ENCODE measurements at places on chromosomes 3 and 15.
A peak's percentile ranks its signal among the peaks of the same experiment; 100 is the strongest.

DNA sequence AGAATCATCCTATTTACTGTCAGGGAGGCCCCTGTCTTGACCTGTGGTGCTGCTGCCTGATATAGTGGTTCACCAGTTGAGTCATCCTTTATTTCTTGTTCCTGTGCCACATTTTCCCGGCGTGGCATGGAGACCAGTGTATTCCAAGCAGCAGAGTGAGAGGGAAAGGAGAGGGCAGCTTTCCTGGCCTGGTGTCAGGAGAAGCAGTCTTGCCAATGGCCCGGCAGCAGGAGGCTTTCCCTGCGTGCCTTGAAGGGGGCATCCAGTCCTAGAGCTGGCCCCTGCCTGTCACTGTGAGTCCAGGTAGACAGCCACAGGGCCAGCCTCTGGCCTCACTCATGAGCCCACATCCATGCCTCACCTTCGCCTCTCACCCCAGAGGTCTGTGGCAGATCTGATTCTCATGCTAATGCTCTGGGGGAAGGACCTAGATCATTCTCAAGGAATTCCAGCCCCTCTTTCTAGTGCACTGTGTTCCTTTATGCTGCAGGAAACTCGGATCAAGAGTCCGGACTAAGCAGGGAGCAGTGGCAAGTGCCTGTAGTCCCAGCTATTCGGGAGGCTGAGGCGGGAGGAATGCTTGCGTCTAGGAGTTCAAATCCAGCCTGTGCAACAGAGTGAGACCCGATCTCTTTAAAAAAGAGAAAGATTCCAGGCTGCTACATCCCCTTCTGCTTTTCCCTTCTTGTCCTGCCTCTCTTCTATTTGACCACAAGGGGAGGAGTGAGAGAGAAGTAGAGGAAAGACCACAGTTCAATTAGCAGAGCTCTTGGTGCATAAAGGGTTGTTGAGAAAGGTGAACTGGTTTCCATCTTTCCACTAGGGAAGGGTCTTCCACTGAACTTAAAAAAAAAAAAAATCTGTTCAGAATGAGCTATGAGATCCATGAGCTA lies 66.8 kb upstream of the HACD2 start:
- DNase-seq: no peak

- peak; percentile 59 for DNase-seq
Observed at GRCh38 chr3:122310361-122310760, 14.7 kb upstream of the CSTA start.

DNA sequence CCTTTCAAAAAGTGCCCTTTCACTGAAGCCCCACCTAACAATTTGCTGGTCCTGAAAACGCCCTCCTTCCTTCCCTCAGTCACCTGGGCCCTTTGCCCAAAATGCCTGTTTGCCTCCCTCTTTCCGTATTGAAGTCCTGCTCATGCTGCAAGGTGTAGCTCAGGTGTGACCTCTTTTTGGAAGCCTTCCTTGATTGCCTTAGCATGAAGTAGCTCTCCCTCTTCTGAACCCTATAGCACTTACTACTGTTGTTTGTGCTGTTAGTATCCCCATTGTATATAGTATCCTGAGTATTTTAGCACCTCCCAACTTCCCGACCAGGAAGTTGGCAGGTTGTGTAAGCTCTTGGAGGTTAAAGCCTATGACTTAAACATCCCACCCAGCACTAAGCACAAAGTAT lies 1.7 kb downstream of the PLS1 start:
- peak; percentile 73 for DNase-seq

- peak; percentile 32 for DNase-seq
Observed at GRCh38 chr3:11482021-11482420, 161.7 kb downstream of the VGLL4 start.

DNA sequence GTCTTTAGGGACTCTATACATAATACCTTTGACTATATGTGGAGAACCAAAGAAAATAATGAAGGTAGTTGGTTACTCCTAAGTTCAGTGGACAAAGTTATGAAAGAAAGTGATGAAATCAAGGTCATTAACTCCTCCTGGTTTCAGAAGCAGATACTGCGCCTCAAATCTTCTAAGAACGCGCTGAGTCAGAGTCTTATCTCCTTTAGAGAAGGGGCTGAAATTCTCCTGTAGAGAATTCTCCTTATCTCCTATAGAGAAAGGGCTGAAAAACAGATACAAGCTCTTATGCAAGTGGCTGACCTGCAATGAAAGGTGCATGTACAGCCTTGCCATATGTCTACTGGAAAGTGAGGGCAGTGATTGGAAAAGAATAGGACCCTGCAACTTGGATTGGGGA lies 824.2 kb downstream of the NSUN3 start:
- peak; percentile 31 for DNase-seq

DNA sequence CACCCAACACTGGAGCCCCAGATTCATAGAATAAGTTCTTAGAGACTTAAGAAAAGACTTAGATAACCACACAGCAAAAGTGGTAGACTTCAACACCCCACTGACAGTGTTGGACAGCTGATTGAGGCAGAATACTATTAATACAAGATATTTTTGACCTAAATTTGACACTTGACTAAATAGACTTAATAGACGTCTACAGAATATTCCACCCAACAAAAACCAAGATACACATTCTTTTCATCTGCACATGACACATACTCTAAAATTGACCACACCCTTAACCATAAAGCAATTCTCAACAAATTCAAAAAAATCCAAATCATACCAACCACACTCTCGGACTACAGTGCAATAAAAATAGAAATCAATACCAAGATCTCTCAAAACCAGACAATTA lies 179.8 kb upstream of the TPM1 start:
- DNase-seq: no peak

DNA sequence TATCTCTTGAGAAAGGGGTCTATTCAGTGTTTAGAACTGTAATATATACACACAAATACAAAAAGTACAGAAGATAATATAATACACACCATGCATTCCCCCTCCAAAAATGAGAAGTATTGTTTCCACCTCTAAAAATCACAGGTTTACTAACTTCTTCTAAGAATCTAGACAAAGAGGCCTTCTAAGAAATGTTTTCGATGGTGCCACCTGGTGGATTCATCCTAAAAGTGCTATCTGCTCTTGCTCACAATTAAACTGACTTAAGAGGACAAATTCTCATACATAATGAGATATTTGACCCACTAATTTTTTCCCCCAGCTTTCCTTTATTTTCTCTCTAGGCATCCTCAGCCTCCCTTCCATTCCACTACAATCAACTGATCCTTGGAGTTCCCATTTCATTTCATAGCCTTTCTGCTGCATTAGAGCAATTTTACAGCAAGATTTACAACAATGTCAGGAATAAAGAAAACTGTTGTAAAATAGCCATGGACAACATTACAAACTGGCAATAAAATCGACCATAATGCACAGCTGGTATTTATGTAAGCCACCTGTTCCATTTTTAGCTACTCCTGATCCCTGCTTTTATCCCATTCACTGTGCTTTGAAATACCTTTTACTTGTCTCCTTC lies 124.6 kb downstream of the ARRDC4 start:
- DNase-seq: peak; percentile 73

GRCh38 chr3:158522221-158523136 lies 48.5 kb upstream of the MLF1 start:
- no peak for DNase-seq

- no peak for DNase-seq
Observed at GRCh38 chr3:10703875-10704274, 112.2 kb upstream of the SLC6A11 start.

DNA sequence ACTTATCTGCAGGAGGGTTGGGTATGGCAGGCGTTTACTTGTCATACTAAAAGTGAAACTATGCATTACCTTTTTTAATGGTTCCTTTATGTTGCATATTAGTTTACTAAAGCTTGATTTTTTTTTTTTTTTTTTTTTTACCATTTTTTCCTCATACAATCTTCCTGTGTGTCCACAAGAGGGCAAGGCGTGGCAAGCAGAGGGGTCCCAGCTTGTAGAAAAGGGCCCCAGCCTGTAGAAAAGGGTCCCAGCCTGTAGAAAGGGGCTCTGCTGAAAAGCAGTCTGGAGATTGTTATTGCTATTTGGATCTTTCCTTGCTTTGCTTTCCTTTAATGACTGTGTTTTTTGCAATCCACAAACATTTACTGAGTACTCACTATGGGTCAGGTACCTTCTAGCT lies 21.9 kb downstream of the MKRN2 start:
- DNase-seq: no peak

DNA sequence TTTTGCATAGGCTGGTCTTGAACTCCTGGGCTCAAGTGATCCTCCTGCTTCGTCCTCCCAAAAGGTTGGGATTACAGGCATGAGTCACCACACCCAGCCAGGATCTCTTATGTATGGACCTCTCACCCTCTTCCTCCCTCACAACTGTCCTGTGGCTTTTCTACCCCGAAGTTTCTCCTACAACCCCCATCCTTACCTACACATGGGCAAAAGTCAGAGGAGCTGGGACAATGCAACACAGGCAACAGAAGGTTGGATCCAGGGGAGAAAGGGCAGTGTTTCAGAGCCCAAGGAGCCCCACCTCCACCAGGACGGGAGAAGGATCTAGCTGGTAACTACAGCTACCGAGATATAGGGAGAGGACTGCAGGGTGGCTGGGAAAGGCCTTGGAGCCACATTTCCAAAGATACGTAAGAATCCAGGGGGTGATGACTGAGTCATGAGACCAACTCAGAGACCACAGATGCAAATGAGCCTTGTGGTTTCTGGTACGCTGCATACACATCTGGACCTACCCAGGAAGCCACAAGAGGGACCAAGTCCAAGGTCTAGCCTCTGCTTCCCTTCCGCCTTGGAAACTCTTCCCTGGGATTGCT lies 13.6 kb downstream of the IGDCC4 start:
- no peak for DNase-seq

- peak; percentile 84 for DNase-seq
Observed at GRCh38 chr3:139477710-139478640, 1.7 kb upstream of the RBP2 start.

- DNase-seq: no peak
Observed at GRCh38 chr3:63470745-63471144, 181.7 kb upstream of the SNTN start.

- no peak for DNase-seq
Observed at GRCh38 chr3:60017631-60018030, 967.8 kb upstream of the CFAP20DC start.

DNA sequence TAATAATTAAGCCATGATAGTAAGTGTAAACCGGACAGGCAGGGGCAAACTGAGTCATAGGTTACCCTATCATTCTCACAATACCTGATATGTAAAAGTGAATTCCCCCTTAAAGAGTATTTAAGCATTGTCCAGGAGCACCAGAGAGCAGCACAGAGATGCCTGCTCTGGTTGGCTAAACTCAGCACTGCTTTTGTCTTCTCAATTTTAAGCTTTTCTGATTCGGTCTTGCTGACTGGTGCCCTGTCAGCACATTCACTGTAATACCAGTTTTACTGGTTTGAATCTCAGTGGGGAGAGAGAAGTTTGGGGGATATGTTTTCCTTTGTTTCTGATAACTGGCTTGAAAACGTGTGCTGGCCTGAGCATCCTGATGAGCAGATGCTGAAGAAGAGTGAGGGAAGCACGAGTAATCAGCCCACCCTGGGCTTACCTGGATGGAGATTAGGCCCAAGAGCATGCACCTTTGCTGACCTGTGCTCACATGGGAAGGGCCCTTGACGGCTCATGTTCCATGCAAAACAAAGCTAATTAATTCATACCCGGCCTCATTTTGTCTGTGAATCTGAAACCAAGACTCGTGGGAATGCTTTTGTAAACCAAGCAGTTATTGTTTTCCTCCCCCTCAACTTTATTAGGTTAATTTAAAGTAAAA lies 208.5 kb upstream of the MRPL3 start:
- DNase-seq: no peak

GRCh38 chr3:30440880-30441279 lies 165.5 kb upstream of the TGFBR2 start:
- DNase-seq: no peak

GRCh38 chr15:81296673-81297072 lies 27.3 kb downstream of the STARD5 start:
- peak; percentile 67 for DNase-seq

- DNase-seq: no peak
Observed at GRCh38 chr3:178459038-178459410, 77.2 kb upstream of the KCNMB2 start.

- no peak for DNase-seq
Observed at GRCh38 chr3:63986146-63986545, 37.1 kb downstream of the PSMD6 start.

- DNase-seq: no peak
Observed at GRCh38 chr3:104291437-104291851, 1075.3 kb upstream of the ALCAM start.

DNA sequence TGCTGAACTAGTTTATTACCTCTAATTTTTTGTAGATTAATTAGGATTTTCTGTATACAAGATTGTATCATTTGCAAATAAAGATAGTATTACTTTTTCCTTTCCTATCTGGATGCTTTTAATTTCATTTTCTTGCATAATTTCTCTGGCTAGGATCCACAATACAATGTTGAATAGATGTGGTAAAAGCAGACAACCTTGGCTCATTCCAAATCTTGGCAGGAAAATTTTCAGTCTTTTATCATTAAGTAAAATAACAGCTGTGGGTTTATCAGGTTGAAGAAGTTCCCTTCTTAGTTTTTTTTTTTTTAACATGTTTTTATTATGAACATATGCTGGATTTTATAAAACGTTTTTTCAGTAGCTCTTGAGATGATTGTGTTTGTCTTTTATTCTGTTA lies 422.6 kb downstream of the AGBL1 start:
- no peak for DNase-seq

- DNase-seq: no peak
Observed at GRCh38 chr3:194756791-194757325, 71.2 kb downstream of the FAM43A start.

DNA sequence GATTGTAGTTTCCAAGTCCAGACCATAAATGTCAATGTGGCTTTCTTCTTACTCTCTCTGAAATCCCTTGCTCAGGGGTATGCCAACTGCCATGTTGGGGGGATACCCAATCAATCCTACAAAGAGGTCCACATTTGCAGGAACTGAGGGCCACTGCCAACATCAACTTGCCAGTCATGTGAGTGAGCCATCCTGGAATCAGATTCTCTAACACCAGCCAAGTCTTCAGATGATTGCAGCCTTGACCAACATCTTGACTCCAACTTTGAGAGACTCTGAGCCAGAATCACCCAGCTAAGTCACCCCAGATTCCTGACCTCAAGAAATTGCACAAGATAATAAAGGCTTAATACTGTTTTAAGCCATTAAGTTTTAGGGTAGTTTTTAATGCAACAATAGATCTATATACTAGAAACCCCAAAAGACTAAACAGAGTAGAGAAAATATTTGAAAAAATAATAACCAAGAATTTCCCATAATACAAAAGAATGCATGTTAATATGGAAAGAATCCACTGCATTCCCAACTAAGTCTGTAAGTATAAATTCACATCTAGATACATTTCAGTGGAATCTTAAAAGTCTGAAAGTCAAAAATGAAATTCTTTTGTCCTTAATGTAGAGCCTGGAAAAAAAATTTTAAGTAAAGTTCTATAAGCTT lies 22.4 kb downstream of the ISG20 start:
- DNase-seq: no peak

Data from small intestine (tissue), 16 donors.